ENCODE measurements at places on chromosomes 4 and X. TPM values are rescaled to one million over a fixed set of nuclear protein-coding genes. Genes with fewer than 3 reads are reported as not detected.
A peak's percentile ranks its signal among the peaks of the same experiment; 100 is the strongest.

- DNase-seq, result no peak
Observed at GRCh38 chr4:125020089-125021034, 294.4 kb upstream of the FAT4 start.

- DNase-seq, result peak; percentile 42
Observed at GRCh38 chrX:68061206-68061535, 372.1 kb downstream of the OPHN1 start.

DNA sequence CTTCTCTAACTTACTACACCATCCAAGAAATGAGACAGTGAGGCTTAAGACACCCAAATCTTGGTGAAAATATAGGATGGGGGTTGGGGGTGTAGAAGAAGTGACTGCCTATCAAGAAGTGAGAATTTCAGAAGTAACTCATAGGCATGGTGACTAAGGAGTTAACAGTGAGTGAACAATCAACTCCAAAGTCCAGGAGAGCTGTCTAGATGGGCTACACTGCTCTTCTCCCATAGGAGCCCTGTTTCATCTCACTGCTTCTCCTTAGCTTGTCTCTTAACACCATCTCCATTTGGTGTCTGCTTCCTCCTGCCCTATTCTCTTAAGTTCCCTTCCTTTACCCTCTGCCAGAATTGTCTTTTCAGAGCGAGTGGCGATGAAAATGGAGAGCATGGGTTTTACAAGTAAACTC lies 22.7 kb downstream of the FABP2 start:
- no peak for DNase-seq

DNA sequence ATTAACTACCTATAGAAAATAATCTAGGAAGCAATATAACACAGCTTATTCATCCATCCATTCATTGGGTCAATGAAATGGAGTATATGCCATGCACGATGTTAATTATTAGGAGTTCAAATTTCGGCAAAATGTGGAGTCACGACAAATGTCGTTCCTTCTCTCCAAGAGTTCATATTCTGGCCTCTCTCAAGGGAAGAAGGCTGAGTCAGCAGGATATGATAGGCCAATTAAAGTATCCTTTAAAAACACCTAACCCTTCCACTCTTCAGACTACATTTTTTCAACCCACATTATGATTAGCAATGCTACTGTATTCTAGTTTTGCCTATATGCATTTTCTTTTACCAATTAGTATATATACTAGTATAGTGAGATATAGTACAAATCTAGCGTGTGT lies 163.1 kb downstream of the LARP7 start:
- DNase-seq, result no peak

DNA sequence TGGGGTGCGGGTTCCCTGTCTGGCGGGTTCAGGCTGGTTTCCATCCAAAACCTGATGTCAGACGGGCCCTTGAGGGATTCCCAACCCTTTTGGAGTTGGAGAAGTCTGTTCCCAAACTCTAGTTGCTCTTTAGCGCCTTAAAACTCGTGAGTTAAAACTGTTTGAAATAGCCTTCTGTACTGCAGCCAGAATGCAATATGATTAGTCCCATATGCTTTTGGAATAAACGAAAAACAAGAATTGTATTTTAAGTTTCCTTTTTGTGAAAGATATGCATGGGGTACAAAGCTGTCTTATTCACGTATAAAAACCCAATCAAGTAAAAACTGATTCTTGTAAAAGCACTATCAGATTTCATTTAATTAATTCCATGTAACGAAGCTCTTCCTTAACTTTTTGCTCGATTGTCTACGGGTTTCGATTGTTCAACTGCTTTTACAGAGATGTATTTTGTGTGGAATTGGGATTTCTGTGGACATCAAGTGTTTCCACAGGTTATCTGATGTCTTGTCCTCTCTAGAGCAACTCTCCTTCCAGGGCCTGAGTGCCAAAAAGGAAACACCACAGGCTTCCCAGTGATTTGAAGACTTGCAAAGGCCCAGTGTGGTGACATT lies 49.5 kb downstream of the CLDN34 start:
- DNase-seq, result no peak

GRCh38 chr4:181061787-181062186 lies 1181.4 kb upstream of the TENM3 start:
- no peak for DNase-seq

ADAM29 gene
- not detected for total RNA-seq

DRD5 gene
- total RNA-seq, result not detected
